Activated naive CD4-positive, alpha-beta T cell treated with anti-CD3 and anti-CD28 coated beads, Interleukin-2, amount 10 ng/mL, durations not matched to agents 7 days and 5 days (primary cell): ENCODE measurements at places on chromosomes 7 and 10.
A peak's percentile ranks its signal among the peaks of the same experiment; 100 is the strongest.

DNA sequence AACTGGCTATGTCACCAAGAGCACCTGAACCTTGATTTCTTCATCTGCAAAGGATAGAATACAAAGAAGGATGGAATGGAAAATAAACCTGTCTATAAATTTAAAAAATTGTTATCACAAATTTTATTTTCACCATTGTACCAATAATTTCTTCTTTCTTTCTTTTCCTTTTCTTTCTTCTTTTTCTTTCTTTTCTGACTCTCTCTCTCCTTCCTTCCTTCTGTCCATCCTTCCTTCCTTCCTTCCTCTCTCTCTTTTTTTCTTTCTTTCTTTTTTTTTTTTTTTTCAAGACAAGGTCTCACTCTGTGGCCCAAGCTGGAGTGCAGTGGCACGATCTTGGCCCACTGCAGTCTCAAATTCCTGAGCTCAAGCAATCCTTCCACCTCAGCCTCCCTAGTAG, 36.6 kb upstream of the SORBS1 start:
- DNase-seq: no peak

DNA sequence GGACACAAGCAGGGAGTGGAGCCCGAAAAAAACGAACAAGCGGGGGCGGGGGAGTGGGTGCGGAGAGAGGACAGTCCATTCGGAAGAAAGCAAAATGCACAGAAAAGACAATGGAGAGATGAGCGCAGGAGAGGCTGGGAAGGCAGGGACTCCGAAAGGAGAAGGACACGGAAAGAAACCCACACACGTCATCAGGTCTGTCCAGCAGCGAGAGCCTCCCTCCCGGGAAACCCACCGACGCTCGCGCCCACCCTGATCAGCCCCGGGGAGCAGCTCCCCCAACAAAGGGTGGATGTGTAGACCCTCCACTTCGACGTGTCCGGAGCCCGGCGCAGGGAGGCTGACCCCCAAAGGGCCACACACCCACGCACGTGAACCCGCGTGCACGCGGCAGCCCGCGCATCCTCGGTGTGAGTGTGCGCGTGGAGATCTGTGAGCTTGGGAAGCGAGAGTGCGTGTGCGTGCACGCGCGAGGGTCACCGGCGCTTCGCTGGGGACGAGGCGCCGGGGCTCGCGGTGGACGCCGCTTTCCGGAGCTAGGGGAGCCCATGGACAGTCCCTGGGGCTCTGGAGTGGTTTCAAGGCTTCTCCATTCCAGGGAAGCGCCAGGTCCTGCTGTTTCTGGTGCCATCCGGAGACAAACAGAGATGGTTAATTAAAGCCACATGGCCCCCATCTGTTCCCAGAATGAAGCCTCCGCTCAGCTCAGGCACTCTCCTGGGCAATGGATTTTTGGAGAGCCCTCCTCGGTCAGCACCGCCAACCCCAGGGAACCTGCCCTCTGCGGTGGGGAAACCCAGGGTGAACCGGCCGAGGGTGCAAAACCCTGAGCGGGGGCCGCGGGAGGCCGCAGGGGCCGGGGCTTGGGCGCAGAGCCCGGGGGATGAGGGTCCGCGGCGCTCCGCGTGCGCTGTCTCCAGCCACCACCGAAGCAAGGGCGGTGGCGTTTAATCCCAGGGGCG, 916 bp downstream of the LAMB1 start:
- DNase-seq: no peak

- peak; percentile 68 for DNase-seq
These were observed 91.6 kb upstream of the IKZF1 start for GRCh38 chr7:50212666-50213621.

- peak; percentile 20 for DNase-seq
These were observed 895 bp upstream of the ZNF804B start for GRCh38 chr7:88758381-88759229.

GRCh38 chr10:71975871-71976725, 11.9 kb downstream of the CHST3 start:
- DNase-seq: no peak

- peak; percentile 66 for DNase-seq
These were observed at the start of gene BHLHA15 for GRCh38 chr7:98211221-98211675. Gene BHLHA15 (plus strand): TSS chr7:98211439. CDS start chr7:98212310, 871 bp downstream.

- DNase-seq: no peak
These were observed 363.3 kb downstream of the SEMA3D start for GRCh38 chr7:84823530-84823929.

- DNase-seq: no peak
These were observed 22.6 kb upstream of the DLG5 start for GRCh38 chr10:77949167-77949566.

- DNase-seq: no peak
These were observed 607.6 kb downstream of the KCNMA1 start for GRCh38 chr10:77029777-77030717.

DNA sequence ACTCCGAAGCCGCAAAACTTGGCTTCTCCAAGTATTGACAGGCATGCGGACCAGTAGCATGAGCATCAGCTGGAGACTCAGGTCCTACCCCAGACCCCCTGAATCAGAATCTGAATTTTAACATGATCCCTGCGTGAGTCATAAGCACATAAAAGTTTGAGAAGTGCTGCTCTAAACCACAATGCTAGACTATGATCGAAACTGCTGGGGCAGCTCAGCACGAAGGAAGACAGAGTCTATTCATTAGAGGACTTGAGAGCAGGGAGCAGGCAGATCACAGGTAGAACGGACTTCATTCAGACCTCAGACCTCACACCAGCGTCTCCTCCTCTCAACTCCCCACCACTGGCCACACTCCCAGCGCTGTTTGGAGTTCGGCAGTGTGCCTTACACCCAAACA, 16.9 kb downstream of the CAMK2G start:
- DNase-seq: peak; percentile 58

DNA sequence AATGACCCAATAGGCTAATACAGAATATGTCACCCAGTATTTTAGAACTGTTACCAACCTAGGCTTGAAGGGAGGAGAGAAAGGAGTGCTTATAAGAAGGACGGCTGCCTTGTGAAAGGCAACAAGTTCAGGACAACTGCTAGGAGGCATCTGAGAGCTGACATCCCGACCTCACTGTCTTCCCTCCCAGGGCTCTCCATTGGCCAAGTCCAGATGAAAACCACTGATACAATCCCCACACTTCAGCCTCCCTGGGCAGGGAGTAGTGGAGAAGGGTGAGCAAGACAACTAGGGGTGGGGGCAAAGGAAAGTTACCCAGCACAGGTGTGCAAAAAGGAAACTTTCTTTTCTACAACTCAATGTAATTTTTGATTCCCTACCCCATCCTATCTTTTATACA, 29.5 kb upstream of the TMEM273 start:
- DNase-seq: no peak

DNA sequence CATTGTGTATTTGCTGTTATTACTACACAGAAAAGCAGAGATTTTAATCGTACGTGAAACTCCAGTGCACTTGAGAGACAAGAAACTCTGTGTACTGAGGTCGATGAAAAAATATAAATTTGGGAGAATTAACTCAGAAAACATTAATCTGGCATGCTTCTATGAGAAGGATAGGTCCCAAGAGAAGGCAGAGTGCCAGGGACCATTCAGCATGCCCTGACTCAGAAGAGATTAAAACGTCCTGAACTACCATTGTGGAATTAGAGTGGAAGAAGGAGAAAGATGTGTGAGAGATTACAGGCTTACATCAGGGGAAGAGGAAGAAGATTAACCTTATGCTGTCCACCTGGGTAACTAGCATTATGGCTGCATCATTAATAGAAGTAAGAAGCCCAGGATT, 72.4 kb downstream of the REEP3 start:
- no peak for DNase-seq

- DNase-seq: peak; percentile 43
These were observed 134.3 kb downstream of the GRK5 start for GRCh38 chr10:119341459-119342301.

GRCh38 chr10:88689366-88689765, 16.7 kb upstream of the LIPK start:
- DNase-seq: no peak

DNA sequence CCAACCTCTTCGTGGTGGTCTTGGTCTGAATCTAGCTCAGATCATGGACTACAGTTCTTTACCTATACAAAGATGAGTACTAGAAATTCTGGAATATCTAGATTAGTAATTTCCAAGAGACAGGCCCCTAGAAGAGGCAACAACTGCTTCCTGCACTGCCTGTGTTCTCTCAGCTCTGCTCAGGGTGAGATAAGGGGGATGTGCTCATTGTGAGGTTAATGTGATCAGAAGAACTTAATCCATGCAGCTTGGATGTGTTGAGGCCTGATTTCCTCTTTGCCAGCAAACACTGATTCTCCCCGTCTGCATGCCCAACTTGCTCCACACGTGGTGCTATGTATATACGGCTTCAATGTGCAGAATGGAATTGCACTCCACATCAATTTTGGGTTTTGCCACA, 268.0 kb downstream of the PHTF2 start:
- no peak for DNase-seq

- DNase-seq: no peak
These were observed 152.4 kb upstream of the ADO start for GRCh38 chr10:62652114-62652513.

DNA sequence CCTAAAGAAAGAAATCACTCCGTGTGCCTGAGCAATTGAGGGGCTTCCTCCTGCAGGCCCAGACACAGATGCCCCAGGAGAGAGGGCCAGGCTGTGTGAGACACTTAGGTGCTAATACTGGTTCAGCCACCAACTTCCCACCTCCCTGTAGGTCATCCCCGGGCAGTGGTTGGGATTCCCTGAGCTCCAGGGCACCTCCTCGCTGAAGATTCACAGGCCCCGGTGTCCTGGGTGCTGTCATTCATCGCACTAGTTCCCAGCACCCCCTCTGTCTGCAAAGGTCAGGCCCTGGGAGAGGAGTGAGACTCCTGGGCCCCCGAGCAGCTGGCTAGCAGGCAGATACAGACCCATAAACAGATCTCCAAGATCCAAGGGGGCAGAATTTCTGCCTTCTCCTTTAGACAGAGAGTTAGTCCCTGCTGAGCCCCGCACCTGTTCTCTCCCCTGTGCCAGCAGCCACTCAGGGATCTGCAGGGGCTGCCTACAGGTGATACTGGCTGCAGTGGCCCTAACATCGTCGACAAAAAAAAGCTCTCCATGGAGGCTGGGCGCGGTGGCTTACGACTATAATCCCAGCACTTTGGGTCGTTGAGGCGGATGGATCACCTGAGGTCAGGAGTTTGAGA, 38.2 kb upstream of the GTF2I start:
- DNase-seq: no peak

DNA sequence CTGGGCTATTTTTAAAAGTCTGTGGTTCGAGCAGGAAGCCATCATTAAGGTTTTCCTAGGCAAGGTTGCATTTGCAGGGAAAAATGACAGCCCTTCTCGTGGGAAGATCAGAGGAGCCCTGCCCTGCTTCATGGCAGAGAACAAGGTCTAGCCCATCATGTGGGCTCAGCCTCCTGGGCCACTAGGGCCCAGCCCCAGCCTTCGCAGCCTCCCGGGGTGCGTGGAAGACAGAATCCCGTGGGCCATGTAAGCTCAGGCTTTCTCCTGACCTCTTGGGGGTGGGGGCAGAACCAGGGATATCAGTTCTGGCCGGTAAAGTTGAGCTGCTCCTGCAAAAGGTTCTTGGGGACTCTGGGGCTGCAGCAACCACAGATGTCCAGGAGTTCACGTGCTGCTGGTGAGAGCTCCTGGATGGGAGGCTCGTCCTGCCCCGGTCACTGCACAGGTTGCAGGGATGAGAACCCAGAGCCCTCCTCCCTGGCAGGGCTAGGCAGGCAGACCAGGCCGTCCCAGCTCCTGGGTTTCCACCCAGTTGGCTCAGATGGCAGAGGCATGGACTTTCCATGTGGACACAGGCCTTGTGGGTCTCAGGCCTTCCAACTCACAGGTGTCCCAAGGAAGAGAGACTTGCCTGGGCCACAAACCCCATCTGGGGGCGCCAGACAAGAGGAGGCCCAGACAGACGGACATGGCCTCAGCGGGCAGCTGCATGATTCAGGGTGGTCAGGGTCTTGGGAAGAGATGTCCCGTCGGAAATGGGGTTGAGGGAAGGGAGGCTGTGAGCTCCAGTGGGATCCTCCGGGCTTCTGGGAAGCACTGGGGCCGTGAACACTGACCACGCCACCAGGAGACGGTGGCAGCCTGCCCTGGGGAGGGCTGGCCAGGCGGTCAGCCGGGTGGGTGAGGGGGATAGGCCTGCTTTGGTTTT, 126.2 kb downstream of the NEURL1 start:
- no peak for DNase-seq

DNA sequence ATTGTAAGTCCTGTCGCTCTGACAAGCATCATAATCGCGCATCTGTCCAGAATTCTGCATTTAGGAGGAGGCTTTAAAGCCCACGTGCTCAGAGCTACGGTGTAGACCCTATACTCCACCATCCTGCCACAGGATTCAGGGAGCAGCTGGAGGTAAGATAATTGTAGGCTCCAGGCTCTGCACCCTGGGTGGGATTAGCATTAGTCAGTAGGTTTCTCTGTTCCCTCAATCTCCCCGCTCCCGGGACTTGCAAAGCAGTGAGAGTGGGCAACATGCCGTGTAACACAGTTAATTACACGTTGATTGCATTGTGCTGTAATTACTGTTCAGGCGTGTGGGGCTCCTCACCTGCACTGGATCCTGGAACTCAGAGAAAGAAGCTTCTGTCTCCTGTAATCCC, 89.3 kb upstream of the CUX1 start:
- no peak for DNase-seq

DNA sequence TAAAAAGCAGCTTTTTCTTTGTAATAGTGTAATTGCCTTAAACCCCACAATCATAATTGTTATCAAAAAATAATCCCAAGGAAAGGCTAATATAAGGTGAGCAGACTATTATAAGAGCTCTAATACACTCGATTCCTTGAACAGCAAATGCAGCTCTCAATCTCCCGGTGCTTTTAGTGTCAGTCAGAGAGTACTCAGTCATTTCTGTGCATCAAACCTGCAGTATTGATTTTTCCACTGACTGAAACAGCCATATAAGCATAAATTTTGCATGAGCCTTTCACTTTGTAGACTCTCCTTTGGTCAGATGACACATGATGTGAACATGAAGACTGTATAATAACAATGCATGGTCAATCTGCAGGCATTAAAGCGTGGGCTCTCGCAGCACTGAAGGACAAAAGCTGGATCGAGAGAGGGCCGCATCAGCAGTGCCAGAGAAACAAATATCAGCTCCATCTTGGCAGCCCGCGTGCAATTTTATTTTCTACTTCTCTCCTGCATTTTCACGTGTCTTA, 272.0 kb downstream of the POU6F2 start:
- no peak for DNase-seq

GRCh38 chr10:76583711-76584161, 1053.9 kb downstream of the KCNMA1 start:
- no peak for DNase-seq

DNA sequence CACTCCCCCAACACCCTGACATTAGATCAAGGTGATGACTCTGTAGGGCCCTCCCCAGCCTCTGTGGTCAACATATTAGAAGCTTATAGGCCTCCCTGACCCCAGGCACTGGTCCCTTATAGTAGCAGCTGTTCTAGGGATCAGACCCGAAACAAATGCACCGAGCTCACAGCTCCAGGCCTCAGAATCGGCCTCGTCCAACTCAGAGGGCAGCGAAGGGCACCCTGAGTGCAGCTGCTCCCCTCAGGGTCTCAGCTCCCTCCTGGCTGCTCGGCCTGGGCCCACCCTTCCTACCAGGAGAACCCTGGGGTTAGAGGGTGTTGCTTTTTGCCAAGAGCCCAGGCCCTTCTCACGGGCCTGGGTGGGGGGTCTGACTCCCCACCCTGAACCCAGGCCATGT, 5.0 kb downstream of the ECHS1 start:
- DNase-seq: no peak

GRCh38 chr10:73159038-73159648, 8.7 kb downstream of the ECD start:
- peak; percentile 75 for DNase-seq
